ENCODE measurements at places on chromosomes 5 and 9.

- no peak for DNase-seq
Observed at GRCh38 chr9:134879664-134880483, 736 bp upstream of the FCN2 start.

DNA sequence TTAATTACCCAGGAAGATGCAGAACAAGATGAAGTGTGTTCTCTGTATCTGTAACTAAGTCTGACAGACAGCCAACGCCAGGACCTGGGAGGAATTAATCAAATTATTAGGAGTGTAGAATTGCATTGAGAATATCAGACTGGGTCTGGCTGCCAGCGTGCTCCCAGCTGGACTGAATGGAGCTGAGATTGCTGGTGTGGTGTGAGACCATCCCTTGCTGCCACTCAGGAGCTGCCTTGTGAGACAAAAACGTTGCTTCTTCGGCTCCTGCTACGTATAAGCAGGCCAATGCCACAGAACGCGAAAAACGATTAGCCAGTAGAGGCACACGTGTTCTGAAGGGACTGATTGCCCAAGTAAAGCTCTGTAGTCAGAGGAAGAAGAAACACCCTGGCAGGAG is 66.8 kb downstream of the AMBP start:
- no peak for DNase-seq

GRCh38 chr9:112097712-112098688 is 77.1 kb downstream of the SUSD1 start:
- peak; percentile 43 for DNase-seq

DNA sequence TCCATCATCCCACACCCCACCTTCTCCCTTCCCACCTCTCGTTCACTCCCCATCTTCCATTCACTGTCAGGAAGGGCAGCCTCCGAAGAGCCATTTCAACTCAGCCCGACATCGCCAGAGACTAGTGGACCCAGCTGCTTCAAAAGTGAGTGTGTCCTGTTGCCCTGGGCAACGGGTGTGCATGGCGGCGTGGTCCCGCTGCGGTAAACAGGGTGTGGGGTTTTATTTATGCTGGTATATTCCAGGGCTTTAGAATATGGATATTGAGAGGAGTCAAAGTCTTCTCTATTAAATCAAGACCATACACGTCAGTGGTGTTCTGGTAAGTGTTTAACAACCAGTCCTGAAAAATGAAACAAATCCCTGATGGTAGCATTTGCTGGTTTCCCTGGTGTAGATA is 274.5 kb downstream of the MAST4 start:
- no peak for DNase-seq

GRCh38 chr9:115437418-115437817 is 319.5 kb upstream of the TNC start:
- no peak for DNase-seq

DNA sequence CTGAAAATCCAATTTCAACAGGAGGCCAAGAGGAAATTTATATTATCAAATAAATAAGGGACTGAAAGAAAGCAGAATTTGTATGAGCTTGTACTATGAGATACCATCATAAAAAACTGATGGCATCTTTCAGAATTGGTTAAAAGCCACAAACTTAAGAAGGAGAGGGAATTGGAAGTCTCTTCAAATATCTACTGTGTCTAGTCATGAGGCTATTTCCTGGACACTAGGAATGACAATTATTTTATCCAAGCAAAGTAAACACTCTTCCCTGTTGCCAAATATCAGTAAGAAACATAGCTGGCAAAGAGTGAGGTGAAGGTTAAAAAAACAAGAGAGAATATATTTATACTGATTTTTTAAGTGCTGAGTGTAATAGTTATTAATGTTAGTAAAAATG is 101.5 kb upstream of the ARRDC3 start:
- DNase-seq, result no peak

GRCh38 chr5:13976867-13977830 is 32.7 kb upstream of the DNAH5 start:
- DNase-seq, result peak; percentile 51

GRCh38 chr5:135018457-135018856 is 15.6 kb downstream of the PITX1 start:
- no peak for DNase-seq

GRCh38 chr9:126956917-126957686 is 42.5 kb downstream of the RALGPS1 start:
- no peak for DNase-seq

GRCh38 chr9:99601571-99602111 is 220.0 kb upstream of the NR4A3 start:
- DNase-seq, result peak; percentile 17
